Foreskin keratinocyte (primary cell): ENCODE measurements at places on chromosomes 7 and 10. TPM values are rescaled to one million over a fixed set of nuclear protein-coding genes. Genes with fewer than 3 reads are reported as not detected.

Gene EBF3
- 0.02 TPM in 1 of 2 replicates, not detected in the other for polyA plus RNA-seq

Gene ORC5
- polyA plus RNA-seq, result 17.8 and 19.9 TPM in 2 replicates

Gene PTER
- 2.1 and 2.7 TPM in 2 replicates for polyA plus RNA-seq

Gene TCAF2
- polyA plus RNA-seq, result 0.04 and 0.07 TPM in 2 replicates

Gene CRHR2
- not detected in 2 replicates for polyA plus RNA-seq

Gene PRPS1L1
- polyA plus RNA-seq, result not detected in 2 replicates

Gene ZSWIM8
- polyA plus RNA-seq, result 38.8 and 44.9 TPM in 2 replicates

Gene HKDC1
- 0.50 and 0.91 TPM in 2 replicates for polyA plus RNA-seq

Gene MUC12
- 0.66 and 1.1 TPM in 2 replicates for polyA plus RNA-seq

Gene NRG3
- polyA plus RNA-seq, result not detected in 2 replicates

Gene URGCP
- polyA plus RNA-seq, result 15.9 and 16.3 TPM in 2 replicates

Gene CTAGE15
- 0.11 and 0.51 TPM in 2 replicates for polyA plus RNA-seq

Gene NPTX2
- not detected in 2 replicates for polyA plus RNA-seq

Gene ADGRA1
- polyA plus RNA-seq, result not detected in 2 replicates

Gene FBXL13
- 0.30 TPM in 1 of 2 replicates, not detected in the other for polyA plus RNA-seq

Gene VPS26A
- 30.8 and 37.9 TPM in 2 replicates for polyA plus RNA-seq

Gene STOX1
- polyA plus RNA-seq, result 0.02 and 0.18 TPM in 2 replicates

Gene IGF2BP3
- 10.1 and 10.3 TPM in 2 replicates for polyA plus RNA-seq

Gene OR2A1
- not detected in 2 replicates for polyA plus RNA-seq

Gene HMX2
- polyA plus RNA-seq, result not detected in 2 replicates

Gene OR6V1
- not detected in 2 replicates for polyA plus RNA-seq

Gene SFTPA1
- polyA plus RNA-seq, result not detected in 2 replicates

Gene TAS2R41
- not detected in 2 replicates for polyA plus RNA-seq

Gene WNT8B
- polyA plus RNA-seq, result not detected in 2 replicates

Gene JCAD
- 0.01 TPM in 1 of 2 replicates, not detected in the other for polyA plus RNA-seq

Gene INA
- polyA plus RNA-seq, result 0.70 and 1.0 TPM in 2 replicates
